ENCODE measurements at places on chromosomes 12 and 14.

GRCh38 chr14:68421116-68421515, 371.8 kb downstream of the ZFP36L1 start:
- DNase-seq, result no peak

- DNase-seq, result no peak
These were observed 5.5 kb downstream of the DUSP6 start for GRCh38 chr12:89346741-89347324.

DNA sequence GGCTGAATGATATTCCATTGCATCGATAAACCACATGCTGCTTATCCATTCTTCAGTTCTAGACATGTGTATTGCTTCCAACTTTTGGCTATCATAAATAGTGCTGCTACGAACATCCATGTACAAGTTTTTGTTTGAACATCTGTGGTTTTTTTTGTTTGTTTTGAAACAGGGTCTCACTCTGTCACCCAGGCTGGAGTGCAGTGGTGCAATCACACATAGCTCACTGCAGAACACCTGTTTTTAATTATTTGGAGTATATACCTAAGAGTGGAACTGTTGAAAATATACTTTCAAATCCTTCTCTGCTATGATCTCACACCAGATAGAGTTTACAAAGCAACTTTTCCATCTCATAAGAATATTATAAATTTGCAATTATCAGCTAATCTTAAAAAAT, 124.2 kb downstream of the TTC7B start:
- no peak for DNase-seq

DNA sequence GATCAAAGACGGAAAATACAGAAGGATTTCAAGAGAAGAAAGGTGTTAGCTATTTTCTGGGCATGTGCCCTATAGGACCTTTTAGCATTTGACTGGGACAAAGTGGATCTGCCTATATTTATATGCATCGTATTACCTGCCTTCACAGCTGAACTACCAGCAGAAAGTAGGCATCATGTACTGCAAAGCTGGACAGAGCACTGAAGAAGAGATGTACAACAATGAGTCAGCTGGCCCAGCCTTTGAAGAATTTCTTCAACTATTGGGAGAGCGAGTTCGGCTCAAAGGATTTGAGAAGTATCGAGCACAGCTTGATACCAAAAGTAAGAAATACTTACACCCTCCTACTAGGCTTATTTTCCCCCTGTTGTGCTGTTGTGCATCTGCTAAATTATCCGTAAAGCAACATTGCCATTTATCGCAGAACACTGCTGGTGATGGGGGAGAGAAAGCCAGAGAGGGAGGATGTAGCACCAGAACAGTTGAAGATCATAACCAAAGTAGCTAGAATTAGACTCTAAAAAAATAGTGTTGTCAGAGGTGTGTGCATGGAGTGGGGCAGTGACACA, 282.0 kb upstream of the RGS6 start:
- no peak for DNase-seq

DNA sequence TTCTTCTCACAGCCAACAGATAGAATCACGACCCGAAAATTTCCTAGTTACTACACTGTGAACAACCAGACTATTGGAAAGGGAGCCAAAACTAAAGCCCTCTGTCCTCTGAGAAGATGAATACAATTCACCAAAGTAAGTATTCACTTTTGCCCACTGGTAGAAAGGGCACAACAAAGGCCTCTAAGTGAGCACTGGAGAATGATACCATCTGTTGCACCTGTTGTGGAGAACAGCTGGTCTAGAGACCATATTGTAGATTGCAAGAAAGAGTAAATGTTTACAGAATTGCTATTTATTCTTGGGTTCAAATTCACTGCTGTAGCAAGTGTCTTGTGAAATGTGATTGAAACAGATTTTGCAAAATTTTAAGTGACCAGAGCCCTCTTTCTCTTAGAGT, 46.9 kb upstream of the ANO6 start:
- DNase-seq, result no peak

DNA sequence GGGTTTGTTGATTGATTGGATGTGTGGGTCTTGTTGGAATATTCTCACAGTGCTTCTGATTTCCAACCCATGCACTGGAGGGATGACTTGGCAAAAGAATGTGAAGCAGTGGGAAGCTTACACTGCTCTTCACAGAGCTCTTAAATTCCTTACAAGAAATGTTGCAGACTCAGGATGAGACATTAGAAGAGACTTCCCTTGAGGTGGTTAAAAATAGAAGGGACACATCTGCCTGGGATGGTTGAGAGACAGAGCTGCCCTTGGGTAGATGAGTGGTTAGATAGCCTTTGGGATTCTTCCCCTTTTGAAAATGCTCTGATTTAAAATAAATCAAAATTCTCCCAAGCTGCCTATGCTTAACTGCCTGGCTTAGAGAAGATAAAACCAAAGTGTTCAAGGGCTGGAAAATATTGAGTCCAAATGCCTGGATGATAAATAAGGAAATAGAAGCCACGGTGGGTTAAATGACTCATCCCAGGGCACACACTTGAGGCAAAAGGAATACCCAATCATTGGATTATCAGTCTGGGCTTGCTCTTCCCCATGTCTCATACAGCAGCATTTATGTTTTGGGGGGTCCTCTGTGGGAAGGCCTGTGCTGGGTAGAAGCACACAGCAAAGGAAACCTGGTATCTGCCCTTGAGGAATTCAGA, 264.3 kb downstream of the AKAP6 start:
- DNase-seq, result no peak

- DNase-seq, result no peak
These were observed 97.7 kb downstream of the AKAP6 start for GRCh38 chr14:32426586-32427388.

- DNase-seq, result no peak
These were observed 395.2 kb upstream of the DCN start for GRCh38 chr12:91577586-91578539.

GRCh38 chr14:54123841-54124240, 167.2 kb upstream of the BMP4 start:
- DNase-seq, result no peak

GRCh38 chr12:20740972-20741371, 45.8 kb downstream of the SLCO1C1 start:
- no peak for DNase-seq

GRCh38 chr12:51986834-51987233, 19.9 kb upstream of the TAMALIN start:
- DNase-seq, result no peak

DNA sequence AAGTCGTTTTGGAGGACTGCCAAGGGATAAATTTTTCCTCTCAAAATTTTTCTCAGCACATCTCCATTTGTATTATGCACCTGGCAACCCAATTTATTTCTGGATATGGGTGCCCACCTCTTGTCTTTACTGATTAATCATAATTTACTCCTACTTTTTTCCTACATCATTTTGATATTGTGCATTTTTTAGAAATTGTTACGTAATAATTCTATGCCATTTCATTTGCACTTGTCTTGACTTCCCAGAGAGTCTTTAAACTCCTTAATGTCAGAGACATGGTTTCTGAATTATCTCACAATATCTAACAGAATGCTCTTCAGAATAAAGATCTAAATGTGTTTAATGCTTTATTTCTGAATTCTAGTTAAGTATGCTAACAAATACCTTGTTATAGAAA, 113.1 kb downstream of the TMTC3 start:
- no peak for DNase-seq

DNA sequence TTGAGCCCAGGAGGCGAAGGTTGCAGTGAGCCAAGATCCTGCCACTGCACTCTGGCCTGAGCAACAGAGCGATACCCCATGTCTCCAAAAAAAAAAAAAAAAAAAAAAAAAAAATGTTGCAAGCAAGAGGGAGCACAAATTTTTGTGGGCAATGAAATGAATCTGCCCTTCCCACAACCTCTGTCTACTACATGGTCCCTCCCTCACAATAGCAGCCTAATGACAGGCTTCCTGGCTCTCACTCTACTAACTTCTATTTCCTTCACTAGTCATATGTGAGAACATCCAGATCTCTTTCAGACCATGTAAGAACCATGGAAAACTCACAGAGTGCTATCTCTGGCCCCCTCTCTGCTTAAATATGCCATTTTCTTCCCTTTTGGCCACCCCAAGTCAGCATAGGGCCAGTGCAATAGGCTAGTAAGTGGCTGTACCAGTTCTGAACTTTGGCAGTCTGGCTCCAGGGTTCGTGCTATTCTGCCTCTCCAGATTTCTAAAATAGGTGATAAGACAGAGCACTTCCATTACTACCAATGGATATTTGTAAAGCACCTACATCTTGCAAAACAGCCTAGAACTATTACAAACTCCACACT, 7.1 kb downstream of the OSBPL8 start:
- DNase-seq, result no peak

DNA sequence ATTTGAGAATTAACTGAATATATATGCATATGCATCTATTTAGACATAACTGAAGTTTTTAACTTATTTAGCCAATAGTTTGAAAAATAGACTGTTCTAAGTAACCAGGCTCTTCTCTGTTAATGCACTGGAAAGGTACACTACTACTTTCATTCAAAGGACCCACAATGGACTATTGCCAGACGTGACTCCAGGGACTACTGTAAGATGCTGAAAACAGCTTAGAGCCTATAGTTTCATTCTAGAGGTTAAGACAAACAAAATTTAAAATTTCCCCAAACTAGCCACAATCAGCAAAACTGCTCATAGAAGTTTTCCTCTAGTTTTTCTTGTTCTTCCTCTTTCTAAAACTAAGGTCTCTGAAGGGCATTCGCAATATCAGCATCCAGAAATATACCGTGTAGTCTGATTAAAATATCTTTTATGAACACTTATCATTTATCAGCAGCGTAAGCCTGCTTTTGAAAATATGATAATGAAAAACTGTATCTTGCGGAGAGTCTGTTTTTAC, 10.4 kb downstream of the APPL2 start:
- no peak for DNase-seq

- DNase-seq, result no peak
These were observed 14.9 kb downstream of the CCDC63 start for GRCh38 chr12:110861729-110862128.

DNA sequence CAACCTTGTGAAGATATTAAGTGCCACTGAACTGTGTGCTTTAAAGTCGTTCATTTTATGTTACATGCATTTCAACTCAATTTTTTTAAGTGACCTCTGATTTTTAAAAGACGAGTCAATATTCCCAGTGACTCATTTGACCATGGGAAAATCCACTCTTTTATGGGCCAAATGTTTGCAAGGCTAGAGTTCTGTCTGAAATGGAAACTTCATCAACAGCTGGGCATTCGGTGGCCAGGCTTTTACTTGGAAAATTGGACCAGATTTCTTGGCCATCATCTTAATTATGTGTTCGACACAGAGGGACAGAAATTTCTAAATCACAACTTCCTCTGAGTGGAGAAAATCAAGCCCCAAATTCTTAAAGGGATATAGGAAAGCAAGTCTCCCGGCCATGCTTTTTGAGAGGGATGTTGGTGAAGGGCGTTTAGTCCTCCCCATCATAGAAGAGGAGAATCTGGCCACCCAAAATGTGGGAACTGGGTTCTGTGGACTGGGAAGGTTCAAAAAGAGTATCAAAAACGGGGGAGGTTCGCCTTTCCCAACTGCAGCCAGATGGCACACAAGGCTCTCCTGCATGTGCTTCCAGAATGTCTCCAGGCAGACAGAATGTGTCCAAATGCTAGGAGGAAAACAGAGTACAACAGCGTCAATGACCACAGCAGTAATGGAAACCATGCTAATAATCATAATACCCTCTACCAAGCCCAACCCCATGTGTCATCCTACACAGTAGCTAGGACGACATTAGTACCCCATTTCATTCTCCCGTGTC, 40.9 kb upstream of the FZD10 start:
- no peak for DNase-seq

GRCh38 chr14:69387311-69387710, 10.8 kb downstream of the ERH start:
- DNase-seq, result no peak

- no peak for DNase-seq
These were observed 55.7 kb downstream of the PROX2 start for GRCh38 chr14:74820288-74820687.

DNA sequence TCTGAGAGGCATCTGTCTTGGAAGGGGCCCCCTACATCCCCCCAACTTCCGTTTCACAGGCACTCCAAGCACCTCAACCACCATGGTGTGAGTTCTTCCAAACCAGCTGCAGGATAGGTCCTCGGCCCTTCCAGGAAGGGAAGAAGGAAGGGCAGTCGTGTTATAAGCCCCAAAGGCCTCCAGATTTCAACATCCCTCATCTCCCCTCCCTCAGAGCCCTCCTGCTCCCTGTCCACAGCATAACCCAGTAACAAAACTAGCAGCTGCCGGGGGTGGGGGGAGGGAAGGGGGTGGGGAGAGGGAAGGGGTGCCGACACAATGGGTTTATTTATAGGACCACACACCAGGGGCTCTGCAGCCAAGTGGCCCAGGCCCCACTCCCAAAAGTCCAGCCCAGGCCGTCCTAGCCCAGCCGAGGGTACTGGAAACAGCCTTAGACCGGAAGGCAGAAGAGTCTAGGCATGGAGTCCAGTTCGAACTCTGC, 18.3 kb downstream of the NCKAP5L start:
- no peak for DNase-seq

GRCh38 chr14:75246546-75247285, 31.9 kb upstream of the FOS start:
- no peak for DNase-seq

DNA sequence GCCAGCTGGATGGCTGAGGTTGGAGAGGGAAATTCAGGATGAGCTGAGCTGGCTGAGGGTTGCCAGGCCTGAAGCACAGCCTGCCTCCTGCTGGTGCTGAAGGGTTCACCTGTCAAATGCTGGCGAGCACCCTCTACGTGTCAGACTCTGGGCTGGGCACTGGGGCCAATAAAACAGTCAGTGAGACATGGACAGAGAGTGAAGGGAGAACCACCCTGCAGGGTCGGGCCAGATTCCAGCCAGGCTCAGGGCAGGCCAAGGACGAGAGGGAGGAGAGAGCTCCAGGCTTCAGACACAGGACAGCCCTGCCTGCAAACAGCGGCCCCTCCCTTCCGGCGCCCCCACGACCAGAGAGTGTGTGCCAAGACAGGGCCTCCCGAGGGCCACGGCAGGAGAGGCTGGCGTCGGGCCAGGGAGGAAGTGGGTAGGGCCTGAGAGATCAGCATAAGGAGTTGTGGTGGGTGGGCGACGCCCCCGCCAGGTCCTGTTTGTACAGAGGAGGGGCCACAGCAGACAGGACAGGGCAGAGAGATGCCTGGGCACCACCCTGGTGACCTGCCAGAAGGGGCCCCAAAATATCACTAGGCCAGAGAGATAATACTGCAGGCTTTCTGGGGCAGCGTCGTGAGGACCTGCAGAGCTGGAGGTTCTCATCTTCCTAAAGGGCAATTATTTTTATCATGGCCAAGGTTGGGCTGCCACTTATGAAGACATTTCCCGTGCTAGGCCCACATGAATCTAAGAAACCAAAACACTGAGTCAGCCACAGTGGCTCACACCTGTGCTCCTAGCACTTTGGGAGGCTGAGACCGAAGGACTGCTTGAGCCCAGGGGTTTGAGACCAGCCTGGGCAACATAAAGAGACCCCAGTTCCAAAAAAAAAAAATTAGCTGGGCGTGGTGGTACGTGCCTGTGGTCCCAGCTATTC, 73.1 kb upstream of the GPR68 start:
- no peak for DNase-seq

DNA sequence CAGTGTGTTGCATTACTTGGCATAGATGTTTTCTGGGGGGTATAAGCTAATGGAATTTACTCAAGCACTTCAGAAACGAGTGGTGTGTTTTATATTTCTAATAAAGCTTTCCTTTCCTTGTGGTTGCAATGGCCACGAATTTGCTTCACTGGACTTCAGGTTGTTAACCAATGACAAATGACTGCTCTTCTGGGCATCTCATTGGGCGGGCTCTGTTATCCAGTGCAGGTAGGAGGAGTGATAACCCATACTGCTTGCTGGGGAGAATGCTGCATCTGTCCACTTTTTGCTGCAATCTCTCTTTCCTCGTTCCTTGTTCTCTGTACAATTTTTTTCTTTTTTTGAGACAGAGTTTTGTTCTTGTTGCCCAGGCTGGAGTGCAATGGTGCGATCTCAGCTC, 80.0 kb upstream of the RPH3A start:
- DNase-seq, result no peak
